ENCODE measurements at places on chromosomes 16 and 17.

DNA sequence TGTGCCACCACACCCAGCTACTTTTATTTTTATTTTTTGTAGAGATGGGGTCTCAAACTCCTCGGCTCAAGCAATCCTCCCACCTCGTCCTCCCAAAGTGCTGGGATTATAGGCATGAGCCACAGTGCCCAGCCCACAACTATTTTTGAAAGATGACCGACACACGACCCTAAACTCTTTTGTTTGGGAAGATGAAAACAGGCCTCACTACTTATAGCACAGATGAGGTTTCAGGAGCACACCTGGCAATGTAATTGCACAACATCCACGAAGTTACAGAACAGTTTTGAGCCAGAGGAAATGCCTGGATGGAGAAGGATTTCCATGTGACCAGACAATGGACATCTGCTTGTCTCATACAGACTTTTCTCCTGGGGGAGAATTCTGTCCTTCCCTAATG is 43.4 kb upstream of the PRSS54 start:
- no peak for DNase-seq

DNA sequence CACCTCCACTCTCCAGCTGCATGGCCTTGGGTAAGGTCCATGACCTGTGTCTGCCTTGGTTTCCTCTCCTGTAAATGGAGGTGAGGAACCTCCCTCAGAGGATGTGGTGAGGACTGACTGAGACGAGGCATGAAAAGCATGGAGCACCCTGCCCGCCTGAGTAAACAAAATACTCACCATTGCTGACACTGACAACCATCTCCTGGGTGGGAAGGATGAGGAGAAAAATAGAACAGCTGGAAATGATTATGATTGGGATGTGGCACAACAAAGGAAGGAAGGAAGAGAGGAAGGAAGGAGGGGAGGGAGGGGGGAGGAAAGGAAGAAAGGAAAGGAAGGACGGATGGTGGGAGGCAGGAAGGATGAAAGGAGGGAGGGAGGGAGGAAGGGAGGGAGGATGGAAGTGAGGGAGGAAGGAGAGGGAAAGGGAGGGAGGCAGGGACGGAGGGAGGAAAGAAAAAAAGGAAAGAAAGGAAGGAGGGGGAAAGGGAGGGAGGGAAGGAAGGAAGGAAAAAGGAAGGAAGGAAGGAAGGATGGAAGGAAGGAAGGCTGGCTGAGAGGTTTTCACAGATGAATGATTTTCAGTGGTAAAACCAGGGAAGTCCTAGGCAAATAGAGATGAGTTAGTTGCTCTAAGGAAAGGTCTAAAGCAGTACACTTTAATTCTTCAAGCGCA is 276.5 kb upstream of the XYLT1 start:
- DNase-seq = no peak

GRCh38 chr17:76478097-76478496 is 10.7 kb downstream of the AANAT start:
- no peak for DNase-seq

DNA sequence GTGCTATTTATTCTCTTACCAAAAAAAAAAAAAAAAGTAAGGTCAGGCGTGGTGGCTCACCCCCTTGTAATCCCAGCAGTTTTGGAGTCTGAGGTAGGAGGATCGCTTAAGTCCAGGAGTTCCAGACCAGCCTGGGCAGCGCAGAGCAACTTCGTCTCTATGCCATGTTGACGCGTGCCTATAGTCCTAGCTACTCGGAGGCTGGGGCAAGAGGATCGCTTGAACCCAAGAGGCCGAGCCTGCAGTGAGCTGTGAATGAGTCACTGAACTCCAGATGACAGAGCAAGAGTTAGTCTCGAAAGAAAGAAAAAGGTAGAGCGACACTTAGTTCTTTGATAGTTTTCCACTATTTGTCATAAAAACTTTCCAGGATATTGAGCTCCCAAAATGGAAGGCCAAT is 1.4 kb upstream of the TENT4B start:
- DNase-seq = no peak

DNA sequence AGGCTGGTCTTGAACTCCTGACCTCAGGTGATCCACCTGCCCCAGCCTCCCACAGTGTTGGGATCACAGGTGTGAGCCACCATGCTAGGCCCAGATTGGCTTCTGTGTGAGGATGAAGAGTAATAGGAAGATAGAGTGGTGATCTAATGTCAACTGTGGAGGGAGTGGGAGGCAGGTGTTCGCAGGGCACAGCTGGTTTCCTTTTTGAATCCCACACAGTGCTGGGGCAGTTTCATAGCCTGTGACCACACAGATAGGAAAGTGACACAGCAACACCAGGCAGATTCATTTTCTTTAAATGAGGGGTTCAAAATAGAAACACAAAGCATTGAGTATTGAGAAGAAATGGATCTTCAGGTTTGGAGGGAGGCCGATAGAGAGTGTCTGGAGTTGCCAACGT is 540.3 kb downstream of the WWOX start:
- no peak for DNase-seq

DNA sequence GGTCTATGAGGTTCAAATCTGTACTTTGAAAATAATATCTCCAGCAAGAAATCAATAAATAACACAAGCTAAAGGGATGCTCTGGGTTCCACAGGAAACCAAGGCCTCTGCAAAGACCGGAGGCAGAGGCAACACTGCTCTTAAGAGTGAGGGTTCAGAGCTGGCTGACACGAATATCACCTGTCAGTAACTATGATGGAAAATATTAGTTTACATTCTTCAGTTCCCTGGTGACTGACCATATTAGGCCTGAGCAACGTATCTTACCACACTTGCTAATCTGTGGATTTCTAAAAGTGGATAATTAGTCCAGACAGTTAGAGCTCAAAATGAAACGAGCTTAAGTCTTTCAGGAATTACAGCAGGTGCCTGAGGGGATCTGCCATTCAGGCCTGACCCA is 459.3 kb downstream of the HS3ST3B1 start:
- no peak for DNase-seq

Data from A673 (cell line).